ENCODE measurements at places on chromosomes 5 and 9. TPM values are rescaled to one million over a fixed set of nuclear protein-coding genes. Genes with fewer than 3 reads are reported as not detected.

FAM193B gene
- total RNA-seq: 24.9 TPM

HMCN2 gene
- total RNA-seq: 0.06 TPM

LCN2 gene
- 3.8 TPM for total RNA-seq

ABLIM3 gene
- 19.5 TPM for total RNA-seq

CARTPT gene
- not detected for total RNA-seq

NR6A1 gene
- total RNA-seq: 1.7 TPM

SEC61B gene
- total RNA-seq: 365 TPM

TRAF1 gene
- total RNA-seq: 4.7 TPM

FOXD4L3 gene
- total RNA-seq: 0.18 TPM

PCDHAC2 gene
- 2.9 TPM for total RNA-seq

CCNO gene
- 9.6 TPM for total RNA-seq

CLIC3 gene
- total RNA-seq: 4.5 TPM

DND1 gene
- total RNA-seq: 0.92 TPM

PCDHGA6 gene
- 0.22 TPM for total RNA-seq

SLC27A6 gene
- 0.06 TPM for total RNA-seq

CNTNAP3B gene
- 15.1 TPM for total RNA-seq

KCNV2 gene
- not detected for total RNA-seq

HABP4 gene
- total RNA-seq: 15.2 TPM

IFNB1 gene
- 0.15 TPM for total RNA-seq

GLRX gene
- total RNA-seq: 58.6 TPM

TRIM36 gene
- total RNA-seq: 1.5 TPM

IFNA14 gene
- total RNA-seq: not detected

GRM6 gene
- not detected for total RNA-seq

AIF1L gene
- total RNA-seq: 1.6 TPM

MRPS30 gene
- 38.4 TPM for total RNA-seq

PCDHA3 gene
- 0.88 TPM for total RNA-seq

ZFAND5 gene
- 143 TPM for total RNA-seq

FAM219A gene
- 18.4 TPM for total RNA-seq

All from A549 treated with CORT108297 at 1 μM for 4 hours (cell line).